ENCODE measurements at places on chromosomes 11 and 22.

- no peak for DNase-seq
These were observed 13.1 kb downstream of the TAF1D start for GRCh38 chr11:93727985-93728791.

DNA sequence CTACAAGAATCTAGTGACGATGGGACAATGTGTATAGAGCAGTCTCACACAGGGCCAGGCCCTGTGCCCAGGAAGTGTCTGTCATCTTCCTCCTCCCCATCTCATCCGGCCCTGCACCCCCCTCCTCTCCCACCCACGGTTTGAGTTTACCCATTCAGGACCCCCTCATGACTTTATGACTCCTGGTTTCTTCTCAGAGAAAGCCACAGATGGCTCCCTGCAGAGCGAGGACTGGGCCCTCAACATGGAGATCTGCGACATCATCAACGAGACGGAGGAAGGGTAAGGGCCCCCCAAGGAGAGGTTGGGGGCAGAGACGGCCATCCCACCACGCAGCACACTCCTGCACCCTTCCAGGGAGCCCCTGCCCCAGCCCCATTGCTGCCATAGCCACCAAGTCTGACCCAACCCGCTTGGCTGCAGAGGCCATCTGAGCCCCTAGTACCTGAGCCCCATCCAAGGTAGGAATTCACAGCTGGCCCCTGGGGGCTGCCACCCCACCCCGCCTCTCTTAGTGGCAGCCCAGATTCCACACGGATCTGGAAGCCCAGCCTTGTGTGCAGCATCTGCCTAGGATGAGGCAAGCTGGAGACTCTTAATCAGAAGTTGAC, 18.1 kb downstream of the TOM1 start:
- no peak for DNase-seq

DNA sequence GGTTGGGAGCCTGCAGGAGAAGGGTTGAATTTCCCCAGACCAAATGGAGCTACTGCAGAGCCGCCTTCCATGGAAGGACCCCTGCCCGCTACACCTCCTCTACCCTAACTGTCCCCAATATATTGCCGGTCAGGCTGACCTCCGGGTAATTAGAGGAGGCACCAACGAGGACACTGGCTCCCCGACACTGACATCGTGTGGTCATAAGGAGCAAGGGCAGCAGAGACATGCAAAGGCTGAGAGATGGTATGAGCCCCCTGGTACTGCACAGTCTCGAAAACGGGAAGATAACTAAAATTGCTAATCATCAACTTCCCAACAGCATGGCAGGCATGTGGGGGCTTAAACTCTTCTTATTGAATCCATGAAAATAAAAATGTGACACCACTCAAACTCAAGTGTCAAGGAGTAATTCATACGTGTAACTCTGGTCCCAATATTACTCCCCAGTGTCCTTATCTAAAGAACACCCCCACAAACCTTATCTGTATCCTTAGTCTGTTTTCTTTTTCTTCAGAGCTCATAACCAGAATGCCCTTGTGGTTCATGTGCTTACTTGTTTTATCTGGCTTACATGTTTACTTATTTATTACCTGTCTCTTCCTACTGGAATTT, 4.4 kb downstream of the CAVIN3 start:
- peak; percentile 44 for DNase-seq

- no peak for DNase-seq
These were observed 49.0 kb downstream of the MYO7A start for GRCh38 chr11:77176996-77177395.

DNA sequence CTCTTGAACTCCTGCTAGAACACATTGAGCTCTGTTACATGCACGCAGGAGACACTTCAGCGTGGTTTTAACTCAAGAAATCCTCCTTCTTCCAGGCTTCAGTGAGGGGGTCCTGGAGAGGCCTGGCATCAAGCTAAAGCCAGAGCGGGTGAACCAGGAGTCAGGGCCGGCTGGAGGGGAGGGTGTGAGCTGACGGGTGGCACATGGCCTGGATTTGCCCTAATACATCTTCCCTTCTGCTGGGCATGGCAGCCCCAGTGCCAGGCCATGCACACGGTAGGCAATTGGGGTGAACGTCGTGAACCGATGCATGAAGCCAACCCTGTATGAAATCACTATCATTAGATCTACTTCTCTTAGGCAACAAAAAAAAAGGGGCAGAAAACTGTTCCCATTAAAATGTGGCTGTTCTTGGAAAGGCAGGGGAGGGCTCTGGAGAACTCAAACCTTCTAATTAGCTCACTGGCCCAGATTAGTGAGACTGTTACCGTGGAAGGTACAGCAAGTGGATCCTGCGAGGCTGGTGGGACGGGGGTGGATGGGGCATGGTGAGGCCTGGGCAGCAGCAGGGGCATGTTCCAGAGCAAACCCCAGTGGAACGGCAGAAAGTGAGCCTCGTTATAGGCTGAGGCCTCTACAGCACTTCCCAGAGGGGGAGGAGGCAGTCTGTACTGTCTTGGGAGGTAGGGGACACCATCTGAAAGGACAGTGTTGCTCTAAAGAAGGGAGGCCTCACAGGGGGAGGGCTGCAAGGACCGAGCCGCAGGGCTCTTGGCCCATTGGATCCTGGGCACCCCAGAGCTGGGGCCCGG, 10.6 kb downstream of the IFT27 start:
- DNase-seq, result no peak

GRCh38 chr11:118608360-118609227, 1.2 kb downstream of the PHLDB1 start:
- DNase-seq, result peak; percentile 86

DNA sequence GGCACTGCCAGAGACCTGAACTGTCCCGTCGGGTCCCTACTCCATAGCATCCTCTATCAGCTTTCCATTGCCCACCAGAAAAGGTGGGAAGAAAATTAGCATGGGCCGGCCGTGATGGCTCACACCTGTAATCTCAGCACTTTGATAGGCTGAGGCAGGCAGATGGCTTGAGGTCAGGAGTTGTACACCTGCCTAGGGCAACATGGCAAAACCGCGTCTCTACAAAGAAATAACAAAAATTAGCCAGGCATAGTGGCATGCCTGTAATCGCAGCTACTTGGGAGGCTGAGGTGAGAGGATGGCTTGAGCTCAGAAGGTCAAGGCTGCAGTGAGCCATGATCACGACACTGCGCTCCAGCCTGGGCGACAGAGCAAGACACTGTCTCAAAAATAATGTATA, 3.5 kb downstream of the SLC25A18 start:
- no peak for DNase-seq

DNA sequence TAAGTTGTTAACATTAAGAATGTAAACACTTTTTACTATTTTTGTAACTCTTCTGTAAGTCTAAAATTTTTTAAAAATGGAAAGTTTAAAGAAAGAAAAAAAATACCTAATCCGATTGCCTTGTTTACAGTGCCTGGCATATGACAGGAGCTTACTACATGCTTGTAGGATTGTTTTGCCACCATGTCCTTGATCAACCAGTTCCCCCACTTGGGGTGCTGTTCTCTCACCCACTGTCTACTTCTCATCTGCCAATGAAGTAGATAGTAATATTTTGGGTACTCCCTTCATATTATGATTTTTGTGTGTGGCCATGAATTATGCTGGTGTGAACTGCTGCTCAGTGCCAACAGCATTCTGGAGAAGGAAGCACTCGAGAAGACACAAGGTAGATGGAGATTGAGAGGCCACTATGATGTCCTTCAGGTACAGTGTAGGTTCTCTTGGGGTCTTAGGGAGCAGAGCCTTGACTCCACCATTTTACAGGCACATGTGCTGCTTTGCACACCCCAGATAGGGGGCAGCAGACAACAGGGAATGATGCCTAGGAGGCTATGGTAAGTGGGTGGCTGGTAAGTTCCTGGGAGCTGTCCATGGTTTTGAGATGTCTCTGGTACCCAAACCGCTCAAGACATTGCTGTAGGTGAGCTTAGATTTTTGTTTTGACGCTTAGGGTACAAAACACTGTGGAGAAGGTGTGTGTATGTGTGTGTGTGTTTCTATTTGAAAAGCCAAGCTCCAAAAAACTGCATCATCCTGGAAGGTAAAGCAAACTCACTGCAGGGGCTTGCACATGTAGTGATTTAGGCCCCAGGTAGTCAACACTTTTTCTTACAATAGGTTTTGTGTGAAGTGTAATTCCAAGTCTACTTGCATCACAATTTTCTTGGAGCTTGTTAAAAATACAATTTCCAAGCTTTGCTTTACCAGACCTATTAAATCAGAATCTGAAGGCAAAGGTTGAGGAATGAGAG, 494.5 kb upstream of the LARGE1 start:
- DNase-seq, result no peak

- peak; percentile 59 for DNase-seq
These were observed 638 bp downstream of the NRGN start for GRCh38 chr11:124740277-124740882.

GRCh38 chr11:133175103-133175502, 357.2 kb downstream of the OPCML start:
- DNase-seq, result no peak

DNA sequence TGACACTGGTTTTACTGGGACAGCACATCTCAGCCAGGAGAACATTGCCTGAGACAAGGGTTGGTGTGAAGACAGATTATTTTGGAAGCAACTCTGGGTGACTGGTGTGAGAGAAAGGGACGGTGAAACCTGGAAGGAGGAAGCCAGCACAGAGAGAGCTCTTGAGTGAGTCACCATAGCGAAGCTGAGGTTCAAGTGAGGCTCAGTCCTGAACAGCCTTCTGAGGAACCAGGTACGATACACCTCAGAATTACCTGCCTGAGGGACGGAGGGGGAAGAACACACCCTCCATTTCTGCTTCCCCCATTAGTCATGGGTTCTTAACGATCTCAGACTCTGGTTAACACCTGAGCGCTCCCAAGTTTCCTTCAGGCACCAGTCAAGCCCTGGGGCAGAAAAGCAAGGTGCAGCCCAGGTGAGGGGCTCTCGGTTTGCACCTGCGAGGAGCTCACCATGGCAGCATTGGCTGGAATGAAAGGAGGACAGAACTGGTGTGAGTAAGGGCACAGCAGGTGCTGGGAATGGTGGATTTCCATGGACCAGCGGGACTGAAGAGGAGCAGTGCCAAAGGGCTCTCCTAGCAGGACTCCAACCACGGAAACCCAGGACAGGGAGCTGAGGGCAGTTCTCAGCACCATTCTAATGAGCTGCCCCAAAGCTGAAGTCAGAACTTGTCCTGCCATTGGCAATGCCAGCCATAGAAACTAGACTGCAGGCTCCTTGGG, 459.3 kb downstream of the OPCML start:
- DNase-seq, result no peak

GRCh38 chr11:115452241-115452640, 52.0 kb downstream of the CADM1 start:
- DNase-seq, result no peak

GRCh38 chr11:20046416-20046815, 113.9 kb downstream of the DBX1 start:
- no peak for DNase-seq

DNA sequence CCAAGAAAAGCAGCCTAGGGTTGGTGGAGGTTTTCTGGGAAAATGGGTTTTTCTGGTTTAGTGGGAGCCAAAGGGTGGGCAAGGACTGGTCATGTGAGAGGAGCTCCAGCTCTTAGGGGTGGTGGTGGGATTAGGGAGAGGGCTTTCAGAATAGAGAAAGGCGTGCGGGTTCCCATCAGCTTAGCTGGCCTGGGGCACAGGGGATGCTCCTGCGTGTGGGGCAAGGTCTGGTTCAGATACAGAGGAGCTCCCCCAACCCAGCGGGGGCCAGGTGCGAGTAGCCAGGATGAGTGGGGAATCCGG, 644 bp downstream of the TMEM134 start:
- no peak for DNase-seq

GRCh38 chr11:44840521-44841251, 110.0 kb downstream of the TP53I11 start:
- DNase-seq, result no peak

DNA sequence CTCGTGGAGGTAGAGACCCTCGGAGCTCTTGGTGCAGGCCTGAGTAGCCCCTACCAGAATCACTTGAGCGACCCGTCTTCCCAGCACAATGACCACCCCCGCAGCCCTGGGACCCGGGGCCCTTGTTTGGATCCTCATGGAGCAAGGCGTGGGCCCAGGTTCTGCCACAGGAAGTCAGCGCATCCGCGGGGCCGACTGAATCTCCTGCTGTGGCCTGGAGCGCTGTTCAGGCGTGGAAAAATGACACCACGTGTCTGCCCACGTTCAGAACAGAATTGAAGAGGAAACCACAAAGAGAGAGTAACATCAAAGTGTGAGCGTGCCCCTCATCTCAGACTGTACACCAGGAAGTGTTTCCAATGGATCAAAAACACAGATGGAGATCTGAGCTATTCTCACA, 1479.2 kb downstream of the TBC1D22A start:
- no peak for DNase-seq

DNA sequence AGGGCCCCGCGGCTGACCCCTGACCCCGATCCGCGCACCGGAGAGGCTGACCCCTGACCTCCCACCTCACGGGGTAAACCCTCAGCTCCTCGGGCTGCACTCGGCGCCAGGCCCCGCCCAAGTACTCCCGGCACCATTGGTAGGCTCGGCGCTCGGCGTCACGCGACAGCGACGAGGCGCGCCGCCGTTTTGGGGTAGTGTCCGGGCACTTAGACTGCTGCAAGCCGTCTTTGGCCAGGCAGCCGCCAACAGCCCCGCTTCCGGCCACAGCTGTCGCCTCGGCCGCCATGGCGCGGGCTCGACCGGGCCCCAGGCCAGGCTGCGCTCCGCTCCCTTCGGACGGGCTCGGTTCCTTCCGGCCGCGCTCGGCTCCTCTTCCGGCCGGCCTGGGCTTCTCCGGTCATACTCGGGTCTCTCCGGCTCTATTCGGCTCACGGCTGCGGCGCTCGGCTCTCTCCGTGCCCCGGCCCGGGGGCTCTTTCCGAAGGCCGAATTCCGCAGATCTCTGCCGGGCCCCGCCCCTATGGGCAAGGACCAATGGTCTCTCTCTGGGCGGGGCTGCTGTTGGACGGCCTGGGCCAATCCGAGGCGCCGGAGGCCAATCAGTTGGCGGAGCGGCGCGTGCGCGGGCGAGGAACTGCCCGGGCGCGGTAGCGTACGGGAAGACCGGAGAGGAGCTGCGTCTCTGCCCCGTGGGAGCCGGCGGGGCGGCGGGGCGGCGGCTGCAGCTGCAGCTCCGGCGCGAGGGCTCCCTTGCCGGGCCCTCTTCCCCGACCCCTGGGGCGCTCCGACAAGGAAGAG, at the start of gene CHKB:
Gene CHKB, minus strand, starts transcription at position 357 of the 801 bp plus-strand sequence. Its CDS starts 68 bp downstream, at position 289.
- DNase-seq, result peak; percentile 97

GRCh38 chr11:1918436-1919315, 827 bp upstream of the TNNT3 start:
- DNase-seq, result no peak

DNA sequence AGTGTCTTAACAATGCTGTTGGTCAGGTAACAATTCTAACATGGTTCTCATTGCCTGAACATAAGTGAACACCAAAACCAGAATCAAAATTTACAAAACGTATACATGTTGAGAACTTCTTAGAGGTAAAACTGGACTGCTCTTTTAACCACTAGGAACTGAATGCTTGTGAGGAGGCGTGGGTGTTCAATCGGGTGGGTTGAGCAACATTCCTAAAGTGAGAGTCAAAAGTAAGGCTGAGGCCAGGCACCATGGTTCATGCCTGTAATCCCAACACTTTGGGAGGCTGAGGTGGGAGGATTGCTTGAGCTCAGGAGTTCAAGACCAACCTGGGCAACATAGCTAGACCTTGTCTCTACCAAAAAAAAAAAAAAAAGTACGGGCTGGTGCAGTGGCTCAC, 11.5 kb downstream of the PPME1 start:
- DNase-seq, result no peak

Data from CD4-positive, alpha-beta T cell treated with Interleukin-4 for 1 hour (primary cell).